ENCODE measurements at places on chromosomes 1 and 21. TPM values are rescaled to one million over a fixed set of nuclear protein-coding genes. Genes with fewer than 3 reads are reported as not detected.

DNA sequence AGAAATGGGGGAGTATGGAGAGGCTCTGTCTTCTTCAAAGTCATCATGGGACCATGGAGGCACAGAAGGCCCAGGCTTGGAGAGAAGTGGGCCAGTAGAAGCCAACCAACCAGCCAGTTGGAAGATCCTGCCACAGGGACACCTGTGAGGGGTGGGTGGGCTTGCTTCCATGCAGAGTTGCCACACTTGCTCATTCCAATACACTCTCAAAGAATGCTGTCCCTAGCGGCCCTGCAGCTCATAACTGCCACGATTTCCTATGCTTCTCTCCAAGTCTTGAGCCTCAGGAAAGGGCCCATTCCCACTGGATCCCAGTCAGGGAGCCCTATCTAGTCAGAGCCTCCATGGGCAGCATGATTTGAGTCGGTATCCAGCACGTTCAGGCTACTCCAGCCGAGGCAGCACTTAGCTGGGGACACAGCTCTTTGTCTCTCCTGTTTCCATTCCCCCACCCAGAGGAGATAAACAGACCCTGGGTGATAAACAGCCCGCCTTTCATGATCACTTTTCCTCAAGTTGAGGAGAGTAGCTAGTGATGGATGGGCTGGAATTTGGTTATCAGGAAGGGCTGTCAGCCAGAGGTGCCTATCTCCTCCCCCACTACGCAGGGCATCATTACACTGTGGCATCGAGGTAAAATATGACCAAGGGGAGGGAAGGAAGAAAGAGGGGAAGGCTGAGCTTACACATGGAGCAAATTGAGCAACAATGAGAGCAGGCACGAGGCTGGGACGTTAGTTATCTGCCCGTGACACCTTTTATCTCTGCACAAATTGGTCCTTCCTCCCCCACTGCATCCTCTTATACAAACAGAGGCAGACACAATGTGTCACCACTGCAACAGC is 64.6 kb downstream of the ERI3 start:
- DNase-seq = no peak

DNA sequence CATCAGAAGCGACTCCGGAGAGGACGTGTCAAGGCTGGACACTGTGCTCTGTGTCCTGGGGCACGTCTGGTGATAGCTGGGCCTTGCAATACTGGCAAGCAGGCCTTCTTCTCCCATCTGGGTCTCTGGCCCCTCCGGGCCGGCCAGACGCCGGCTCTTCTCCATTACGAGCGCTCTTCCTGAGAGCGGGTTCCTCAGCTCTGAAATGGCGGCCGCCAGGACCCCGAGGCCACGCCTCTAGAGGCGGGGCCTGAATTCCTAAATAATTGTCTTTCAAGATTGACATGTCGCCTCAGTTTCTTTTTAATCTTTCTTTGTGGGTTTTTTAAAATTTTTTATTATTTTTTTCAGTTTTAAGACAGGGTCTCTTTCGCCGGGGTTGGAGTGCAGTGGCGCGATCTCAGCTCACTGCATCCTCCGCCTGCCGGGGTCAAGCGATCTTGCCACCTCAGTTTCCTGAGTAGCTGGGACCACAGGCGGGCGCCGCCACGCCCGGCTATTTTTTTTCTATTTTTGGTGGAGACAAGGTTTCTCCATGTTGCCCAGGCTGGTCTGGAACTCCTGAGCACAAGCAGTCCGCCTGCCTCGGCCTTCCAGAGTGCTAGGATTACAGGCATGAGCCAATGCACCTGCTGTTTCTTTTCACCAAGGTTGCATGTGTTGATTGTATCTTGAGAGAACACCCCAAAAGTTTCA is 9.2 kb downstream of the RNF2 start:
- DNase-seq = no peak

GRCh38 chr1:40651138-40651857 is 14.2 kb downstream of the RIMS3 start:
- DNase-seq = no peak

GRCh38 chr1:241985787-241986186 is 13.1 kb downstream of the MAP1LC3C start:
- DNase-seq = peak; percentile 58

- peak; percentile 35 for DNase-seq
These were observed at the start of gene GRHL3 for GRCh38 chr1:24319312-24319863. Gene GRHL3, plus strand, starts transcription at chr1:24319357. Its CDS starts 195 bp downstream, at chr1:24319552.

DNA sequence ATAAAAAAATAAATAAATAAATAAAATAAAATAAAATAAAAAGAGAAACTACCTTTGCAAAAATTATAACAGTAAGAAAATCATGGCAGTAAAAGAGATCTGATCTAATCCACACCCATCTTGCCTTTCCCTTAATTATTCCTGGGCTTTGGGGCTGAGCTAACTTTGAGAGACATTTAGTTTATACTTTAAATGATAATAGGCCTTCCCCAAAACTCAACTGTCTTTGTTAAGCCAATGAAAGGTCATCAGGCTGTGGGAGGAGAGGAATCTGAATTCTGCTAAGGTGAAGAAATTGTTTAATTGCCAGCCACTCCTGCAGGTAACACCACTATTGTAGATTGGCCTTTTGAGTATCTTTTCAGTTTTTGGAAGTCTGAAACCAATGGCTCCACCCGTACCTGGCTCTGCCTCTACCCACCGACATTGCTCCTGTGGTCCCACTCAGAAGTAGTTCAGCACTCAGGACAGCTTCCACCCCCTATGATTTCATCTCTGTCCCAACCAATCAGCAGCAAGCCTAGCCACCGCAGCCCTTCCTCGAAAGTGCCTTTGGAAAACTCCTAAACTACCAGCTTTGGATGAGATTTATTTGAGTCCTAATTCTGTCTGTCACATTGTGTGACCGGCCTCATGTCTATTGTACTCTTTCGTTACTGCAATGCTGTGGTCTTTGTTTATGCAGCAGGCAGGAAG is 23.0 kb upstream of the PNRC2 start:
- no peak for DNase-seq

DNA sequence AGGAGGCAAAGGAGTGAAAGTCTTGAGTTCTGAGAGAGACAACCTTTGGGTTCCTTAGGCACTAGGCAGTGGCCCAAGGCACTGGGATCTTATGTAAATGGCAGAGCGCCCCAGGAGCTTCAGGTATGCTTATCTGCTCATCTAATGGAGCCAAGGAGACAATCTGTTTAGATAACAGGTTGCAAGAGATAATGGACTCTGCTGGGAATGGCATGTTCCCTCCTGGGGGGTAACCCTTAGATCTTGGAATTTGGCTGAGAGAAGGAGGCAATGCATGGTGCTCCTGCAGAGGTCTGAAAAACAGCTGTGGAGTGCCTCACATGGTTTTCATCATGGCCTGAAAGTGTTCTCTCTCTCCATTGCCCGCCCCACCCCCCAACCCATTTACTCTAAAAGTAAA is 44.1 kb upstream of the WLS start:
- DNase-seq = no peak

DNA sequence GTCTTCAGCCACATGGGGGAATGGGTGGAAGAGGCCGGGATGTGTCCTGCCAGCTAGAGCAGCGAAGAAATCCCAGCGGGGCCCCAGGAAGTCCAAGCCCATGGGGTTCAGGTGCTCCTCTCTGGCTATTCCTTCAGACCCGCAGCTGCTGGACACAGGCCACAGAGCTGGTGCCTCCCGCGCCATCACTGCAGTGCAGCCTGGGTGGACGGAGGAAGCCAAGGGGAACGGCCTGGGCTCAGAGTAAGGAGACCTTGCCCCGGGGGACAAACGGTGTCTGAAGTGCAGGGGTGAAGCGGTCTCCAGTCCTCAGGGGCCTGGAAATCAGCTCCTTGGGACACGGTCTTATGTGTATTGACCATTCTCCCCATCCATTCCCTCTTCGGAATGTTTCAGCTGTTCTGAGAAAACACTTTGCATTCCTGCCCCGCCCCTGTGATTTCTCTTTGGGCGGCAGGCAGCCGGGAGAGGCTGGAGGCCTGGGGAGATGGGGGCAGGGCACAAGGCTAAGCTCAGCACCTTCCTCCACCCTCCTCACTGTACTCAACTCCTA is 18.4 kb downstream of the MTHFR start:
- peak; percentile 55 for DNase-seq

- peak; percentile 43 for DNase-seq
These were observed 32.9 kb downstream of the GPA33 start for GRCh38 chr1:167057241-167057688.

VASH2 gene
- 1.0 TPM for total RNA-seq

CA14 gene
- total RNA-seq = not detected

NBPF4 gene
- not detected for total RNA-seq

CELA2B gene
- not detected for total RNA-seq

All from fibroblast of lung (primary cell).